Kidney glomerular epithelial cell (primary cell): ENCODE measurements at places on chromosomes 13 and 19.

GRCh38 chr19:44636439-44637389 lies 7.0 kb upstream of the PVR start:
- DNase-seq: no peak

GRCh38 chr13:86946734-86947133 lies 724.4 kb upstream of the SLITRK5 start:
- no peak for DNase-seq

GRCh38 chr19:5220866-5221265 lies 119.7 kb downstream of the PTPRS start:
- no peak for DNase-seq

GRCh38 chr13:102311901-102312300 lies 89.9 kb downstream of the FGF14 start:
- no peak for DNase-seq

DNA sequence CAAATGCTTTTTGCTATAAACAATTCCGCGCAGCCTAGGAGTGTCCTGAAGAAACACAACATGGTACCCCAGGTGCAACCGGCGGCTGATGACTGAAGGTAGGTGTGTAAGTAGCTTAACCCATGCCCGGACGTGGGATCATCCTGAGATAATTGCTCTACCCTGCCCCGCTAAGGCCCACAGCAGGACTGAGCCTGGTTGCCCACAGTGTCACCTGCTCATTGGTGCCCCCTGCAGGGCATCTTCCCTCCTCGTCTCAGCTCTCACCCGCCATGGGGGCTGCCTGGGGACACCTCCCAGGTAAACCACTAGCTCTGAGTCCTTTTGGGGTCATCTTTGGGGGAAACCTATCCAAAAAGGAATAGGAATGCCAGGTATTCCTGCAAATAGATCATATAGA lies 22.3 kb downstream of the TMEM161A start:
- DNase-seq: no peak

DNA sequence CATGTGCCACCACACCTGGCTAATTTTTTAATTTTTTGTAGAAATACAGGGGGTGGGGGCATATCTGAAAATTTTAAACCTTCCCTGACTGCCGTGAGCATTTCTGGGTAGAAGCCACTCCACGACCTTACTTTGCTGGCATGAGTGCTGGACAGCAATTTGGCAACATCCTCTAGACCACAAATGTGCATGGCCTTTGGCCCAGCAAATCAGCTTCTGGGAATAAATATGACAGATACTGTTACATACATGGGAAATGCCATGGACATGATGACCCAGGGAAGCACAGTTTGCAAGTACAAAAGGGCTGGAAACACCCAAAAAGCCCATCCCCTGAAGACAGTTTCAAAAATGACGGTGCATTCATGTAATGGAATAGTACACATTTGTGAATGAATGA lies 3.2 kb upstream of the PVR start:
- no peak for DNase-seq

- no peak for DNase-seq
These were observed 2.8 kb upstream of the TNFSF9 start for GRCh38 chr19:6527893-6528543.

- peak; percentile 64 for DNase-seq
These were observed 126.0 kb downstream of the FOXO1 start for GRCh38 chr13:40540328-40541044.

- peak; percentile 11 for DNase-seq
These were observed 729.0 kb downstream of the PCDH9 start for GRCh38 chr13:66501181-66501580.

- DNase-seq: no peak
These were observed 38.4 kb upstream of the CYP4F8 start for GRCh38 chr19:15576526-15577156.

- peak; percentile 42 for DNase-seq
These were observed 5.6 kb downstream of the UHRF1 start for GRCh38 chr19:4914736-4915501.

- no peak for DNase-seq
These were observed 2.7 kb downstream of the ATP11A start for GRCh38 chr13:112692586-112692985.

DNA sequence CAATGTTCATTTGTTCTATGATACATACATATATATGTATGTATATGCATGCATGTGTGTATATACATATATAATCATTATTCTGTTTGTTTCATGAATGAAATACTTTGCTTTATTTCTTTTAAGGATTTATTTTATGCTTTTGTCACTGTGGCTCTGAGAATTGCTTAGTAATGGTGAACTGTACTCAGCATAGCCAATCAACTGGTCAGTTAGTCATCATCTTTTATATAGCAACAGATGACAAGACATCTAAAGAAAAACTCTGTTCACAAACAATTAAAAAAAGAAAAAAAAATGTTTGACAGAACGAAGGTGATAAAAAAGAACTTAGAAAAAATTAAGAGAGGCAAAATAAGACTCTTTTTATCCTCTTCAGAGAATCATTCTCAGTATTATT lies 1440.3 kb downstream of the PCDH9 start:
- no peak for DNase-seq
